Skin of body (tissue), 3 donors: ENCODE measurements at places on chromosomes 2 and 18.

DNA sequence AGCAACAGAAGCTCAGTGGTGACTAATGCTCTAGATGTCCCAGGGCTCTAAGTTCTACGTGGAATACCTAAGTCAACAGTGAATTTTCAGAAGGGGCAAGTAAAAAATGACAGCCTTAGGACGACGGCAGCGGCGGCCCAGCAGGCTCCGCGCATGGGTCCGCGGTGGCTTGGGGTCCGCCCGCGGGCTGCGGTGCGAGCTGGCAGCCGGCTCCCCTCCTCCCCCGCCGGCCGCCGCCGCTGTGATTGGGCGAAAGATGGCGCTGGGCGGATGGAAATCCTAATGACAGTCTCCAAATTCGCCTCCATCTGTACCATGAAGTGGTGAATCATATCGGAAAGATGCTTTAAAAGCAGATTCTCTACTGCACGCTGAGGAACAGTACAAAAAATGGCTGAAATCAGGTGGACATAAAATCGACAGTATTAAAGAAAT lies 74.7 kb downstream of the HNRNPLL start:
- no peak for DNase-seq

GRCh38 chr2:169714699-169715098 lies 18.9 kb upstream of the KLHL23 start:
- no peak for DNase-seq

DNA sequence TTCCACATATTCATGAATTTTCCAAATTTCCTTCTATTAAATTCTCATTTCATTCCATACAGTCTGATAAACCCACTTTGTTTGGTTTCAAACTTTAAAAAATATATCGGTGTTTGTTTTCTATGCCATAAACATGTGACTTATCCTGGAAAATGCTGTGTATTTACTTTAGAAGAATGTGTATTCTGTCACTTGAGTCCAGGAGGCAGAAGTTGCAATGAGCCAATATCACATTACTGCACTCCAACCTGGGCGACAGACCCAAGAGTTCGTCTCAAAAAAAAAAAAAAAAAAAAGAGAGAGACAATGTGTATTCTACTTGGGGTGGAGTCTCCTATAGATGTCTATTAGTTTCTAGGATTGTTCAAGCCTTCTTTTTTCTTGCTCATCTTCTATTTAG lies 31.8 kb downstream of the MBD5 start:
- no peak for DNase-seq

DNA sequence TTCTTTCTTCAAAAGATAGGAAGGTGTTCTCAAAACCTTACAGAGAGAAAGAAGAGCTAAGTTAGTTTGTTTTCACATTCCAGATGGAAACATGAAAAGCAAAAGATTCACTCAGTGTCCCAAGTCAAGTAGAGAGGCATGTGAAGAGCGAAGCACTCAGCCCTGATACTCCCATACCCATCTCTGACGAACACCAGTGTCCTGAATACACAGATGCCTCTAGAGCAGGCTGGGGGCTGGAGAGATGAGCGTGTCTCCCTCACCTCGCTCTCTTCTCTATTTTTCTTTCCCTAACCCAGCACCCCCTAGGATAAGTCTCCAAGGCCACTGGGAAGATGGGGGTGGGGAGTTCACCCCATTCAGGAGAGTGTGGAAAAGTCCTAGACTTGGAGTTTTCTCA lies 227.8 kb downstream of the TMEM163 start:
- DNase-seq = no peak

DNA sequence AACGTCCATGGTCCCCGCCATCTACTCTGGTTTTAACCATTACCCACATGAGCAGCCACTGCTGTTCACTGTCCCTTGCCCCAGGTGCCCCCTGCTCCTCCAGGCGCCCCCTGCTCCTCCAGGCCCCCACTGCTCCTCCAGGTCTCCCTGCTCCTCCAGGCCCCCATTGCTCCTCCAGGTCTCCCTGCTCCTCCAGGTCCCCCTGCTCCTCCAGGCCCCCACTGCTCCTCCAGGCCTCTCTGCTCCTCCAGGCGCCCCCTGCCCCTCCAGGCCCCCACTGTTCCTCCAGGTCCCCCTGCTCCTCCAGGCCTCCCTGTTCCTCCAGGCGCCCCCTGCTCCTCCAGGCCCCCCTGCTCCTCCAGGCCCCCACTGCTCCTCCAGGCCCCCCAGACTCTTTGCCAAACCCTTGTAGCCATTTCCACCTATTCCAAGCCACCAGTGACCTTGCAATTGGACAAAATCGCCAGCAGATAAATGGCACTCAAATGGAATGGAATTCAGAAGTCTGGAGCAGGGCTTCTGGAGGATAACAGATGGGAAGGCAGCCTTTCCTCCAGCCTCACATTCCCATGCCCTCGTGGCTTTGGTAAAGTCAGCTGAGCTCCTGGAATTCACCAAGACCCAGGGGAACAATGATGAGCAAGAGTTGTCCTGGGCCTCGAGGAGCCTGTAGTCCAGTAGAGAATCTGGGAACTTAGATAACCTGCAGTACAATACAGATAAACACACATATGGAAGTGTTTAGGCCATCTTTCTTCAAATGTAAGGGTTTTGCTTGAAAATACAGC lies 13.3 kb upstream of the RPL31 start:
- DNase-seq = no peak

DNA sequence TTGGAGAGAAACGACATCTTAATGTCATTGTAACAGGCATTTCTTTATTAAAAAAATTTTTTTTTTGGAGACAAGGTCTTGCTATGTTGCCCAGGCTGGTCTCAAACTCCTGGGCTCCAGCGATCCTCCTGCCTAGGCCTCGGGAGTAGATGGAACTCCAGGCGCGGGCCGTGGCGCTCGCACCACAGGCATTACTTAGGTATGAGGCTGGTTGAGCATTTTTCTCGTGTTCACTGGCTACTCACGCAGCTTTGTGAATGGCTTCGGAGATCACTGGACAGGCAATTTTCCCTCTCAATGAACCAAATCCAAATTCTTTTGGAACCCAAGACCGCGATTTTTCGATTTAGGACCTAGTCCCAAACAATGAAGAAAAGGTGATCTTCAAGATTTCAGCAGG lies 795 bp upstream of the TCF7L1 start:
- no peak for DNase-seq

DNA sequence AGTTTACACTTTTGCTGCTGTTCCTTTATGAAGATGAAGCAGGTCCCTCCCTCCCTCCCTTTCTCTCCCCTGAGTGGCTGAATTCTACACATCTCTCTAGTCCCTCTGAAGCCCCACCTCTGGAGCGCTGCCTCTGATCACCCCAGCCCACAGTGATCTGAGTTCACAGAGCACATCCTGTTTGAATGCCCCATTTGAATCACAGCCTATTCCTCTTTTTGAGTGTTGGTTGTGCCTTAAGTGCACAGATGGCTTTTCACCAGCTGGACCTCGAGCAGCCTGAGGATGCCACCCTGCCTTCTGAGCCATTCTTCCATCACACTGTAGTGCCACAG lies 87.1 kb downstream of the ITGB1BP1 start:
- DNase-seq = no peak

- DNase-seq = peak; percentile 39
Measured at GRCh38 chr2:43459446-43460173, 136.2 kb downstream of the THADA start.

DNA sequence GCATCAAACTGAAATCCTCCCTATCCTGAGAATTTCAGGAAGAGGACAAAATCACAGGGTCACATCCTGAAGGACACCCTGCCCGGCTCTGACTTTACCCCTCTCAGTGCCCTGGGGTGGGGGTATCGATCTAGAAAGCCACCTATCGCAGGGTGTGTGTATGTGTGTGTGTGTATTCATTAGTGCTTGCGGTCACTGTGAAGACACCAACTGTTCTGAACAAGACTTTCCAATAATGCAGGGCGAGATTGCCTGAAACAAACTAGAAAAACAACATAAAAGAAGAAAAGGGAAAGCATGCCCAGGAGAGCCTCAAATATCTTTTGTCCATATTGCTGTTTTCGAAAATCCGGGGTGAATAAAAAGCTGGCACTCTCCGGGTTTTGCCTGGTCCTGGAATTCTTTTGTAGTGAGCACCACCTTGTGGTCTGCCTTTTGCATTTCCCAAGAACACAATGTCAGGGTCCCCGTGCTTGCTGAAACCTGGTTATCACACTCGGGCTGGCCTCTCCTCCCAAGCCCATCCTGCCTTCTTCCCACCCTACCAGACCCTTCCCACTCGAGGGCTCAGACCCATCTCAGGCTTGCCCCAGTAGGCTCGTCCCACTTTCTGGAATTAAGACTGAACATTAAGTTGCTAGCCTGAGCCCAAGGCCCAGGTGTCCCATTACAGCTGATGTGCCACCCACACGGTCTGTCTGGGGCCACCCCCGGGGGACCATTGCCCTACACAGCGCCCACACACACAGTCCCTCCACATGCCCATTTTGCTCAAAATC lies 25.0 kb upstream of the COPS8 start:
- DNase-seq = peak; percentile 47

DNA sequence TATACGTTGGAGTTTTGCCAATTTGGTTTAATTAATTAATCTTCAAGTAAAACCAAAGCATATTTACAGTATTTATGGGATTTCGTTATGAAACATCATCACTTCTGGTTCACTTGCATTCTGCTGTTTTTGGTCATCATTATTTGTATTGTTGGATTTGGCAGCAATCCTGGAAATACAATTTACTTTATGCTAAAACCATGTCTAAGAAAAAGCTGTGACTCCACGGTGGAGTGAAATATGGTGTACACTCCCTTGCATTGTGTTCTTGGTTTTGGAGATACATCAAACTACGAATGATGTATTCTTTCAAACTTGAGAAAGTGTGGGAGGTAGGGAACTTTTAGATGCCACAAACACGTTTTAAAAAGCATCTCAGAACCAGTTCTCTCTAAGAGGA lies 106.4 kb downstream of the CTAGE1 start:
- peak; percentile 48 for DNase-seq

DNA sequence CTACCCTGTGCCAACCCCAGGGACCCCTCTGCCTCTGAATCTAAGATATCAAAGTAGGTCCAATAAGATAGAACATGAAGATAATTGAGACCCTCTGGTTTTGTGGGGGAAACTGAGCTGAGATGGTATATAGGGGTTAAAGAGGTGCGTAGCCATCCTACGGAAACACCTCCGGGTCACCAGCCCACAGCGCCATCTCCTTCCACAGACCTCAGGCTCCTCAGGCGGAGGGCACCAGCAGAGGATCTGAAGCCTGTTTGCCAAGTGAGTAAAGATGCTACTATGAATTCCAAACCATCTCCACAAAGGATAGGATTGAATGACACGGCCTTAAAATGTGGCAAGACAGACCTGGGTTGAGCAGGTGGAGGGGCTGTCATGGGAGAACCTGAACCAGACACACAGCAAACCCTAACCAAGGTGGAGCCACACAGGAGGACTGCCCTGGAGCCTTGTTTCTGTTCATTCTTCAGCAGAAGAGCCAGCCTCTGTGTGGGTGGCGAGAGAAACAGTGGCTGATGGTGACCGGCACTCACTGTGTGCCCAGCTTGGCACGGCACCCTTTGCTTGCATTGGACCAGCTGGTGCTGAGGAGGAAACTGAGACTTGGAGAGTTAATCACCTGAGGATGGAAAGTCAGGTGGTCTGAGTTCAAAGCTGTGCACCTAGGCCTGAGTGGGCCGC lies 10.2 kb downstream of the GBX2 start:
- no peak for DNase-seq

GRCh38 chr2:3512086-3512485 lies 7.2 kb downstream of the ADI1 start:
- DNase-seq = no peak

DNA sequence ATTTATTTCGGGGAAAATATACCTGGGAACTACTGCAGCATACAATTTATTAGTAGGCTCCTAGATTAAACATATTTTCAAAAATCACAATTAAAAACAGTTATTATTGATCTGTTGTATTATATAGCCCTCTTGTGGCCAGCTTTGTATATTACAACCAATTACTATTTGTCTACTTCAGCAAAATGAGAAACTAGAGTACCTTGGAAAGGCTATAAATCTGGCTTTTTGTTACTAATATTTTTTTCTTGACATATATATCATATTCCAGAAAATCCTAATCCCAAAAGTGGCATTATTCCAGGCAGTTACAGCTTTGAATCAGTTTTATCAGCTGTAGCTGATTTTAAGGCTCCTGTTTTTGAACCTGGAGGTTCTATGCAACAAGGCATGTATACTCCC lies 101.2 kb downstream of the UBR3 start:
- peak; percentile 3 for DNase-seq

DNA sequence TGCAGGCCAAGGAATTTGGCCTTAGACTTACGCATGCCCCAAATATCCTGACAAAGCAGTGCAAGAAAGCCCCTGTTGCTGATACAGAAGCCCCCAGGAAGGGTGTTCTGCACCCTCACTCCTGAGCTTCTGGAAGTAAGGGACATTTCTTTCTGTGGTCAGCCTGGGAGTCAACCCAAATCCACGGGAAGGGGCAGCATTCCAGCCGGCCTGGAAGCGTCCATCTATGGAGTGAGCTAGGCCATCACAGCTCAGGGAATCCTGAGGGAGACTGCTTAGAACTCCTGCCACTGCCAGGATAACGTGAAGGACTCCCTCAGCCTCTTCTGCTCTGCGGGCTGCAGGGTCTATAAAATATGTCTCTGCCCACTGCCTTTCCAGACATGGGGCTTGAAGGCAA lies 173.9 kb downstream of the ANAPC1 start:
- DNase-seq = no peak

GRCh38 chr2:8472545-8473323 lies 209.1 kb upstream of the ID2 start:
- no peak for DNase-seq

- DNase-seq = no peak
Measured at GRCh38 chr2:181231151-181231550, 226.0 kb upstream of the ITGA4 start.

GRCh38 chr2:223052548-223053483 lies 826 bp downstream of the KCNE4 start:
- DNase-seq = no peak

GRCh38 chr2:16899958-16900357 lies 234.3 kb upstream of the CYRIA start:
- DNase-seq = no peak

GRCh38 chr2:156841321-156841720 lies 405.1 kb downstream of the GPD2 start:
- DNase-seq = no peak

DNA sequence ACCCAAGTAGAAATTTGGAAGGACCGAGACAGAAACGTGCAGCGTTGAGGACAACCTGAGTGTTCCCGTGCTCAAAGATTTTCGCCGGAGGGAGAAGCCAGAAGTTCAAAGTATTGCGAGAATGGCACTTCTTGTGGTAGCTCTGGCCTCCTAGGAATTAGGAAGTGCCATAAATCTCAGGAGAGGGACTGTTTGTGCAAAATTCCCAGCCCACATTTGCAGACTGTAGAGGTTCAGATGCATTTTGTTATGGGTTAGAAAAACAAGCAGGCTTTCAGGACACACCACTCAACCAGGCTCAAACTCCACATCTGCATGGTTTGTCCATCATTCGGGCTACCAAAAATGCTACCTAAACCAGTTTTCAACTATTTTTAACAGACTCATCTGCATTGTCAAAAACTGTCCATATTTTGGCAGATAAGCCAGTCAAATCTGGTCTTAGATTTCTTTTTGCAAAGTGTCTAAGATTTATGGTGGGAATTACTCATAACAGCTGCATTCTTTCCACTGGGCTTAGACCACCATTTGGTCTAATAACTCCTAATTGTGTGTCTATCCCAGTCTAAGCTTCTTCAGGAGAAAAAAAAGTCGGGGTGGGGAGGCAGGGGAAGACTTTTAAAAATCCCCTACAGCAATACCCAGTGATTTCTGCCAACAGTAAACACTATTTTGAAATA lies 422.9 kb downstream of the ARHGAP15 start:
- no peak for DNase-seq
